ENCODE measurements at places on chromosomes 4 and X.
A peak's percentile ranks its signal among the peaks of the same experiment; 100 is the strongest.

- DNase-seq: no peak
Observed at GRCh38 chr4:78379040-78379439, 172.5 kb upstream of the ANXA3 start.

- no peak for DNase-seq
Observed at GRCh38 chrX:129606918-129607317, 47.8 kb downstream of the APLN start.

- no peak for DNase-seq
Observed at GRCh38 chr4:144597171-144597570, 48.8 kb upstream of the HHIP start.

DNA sequence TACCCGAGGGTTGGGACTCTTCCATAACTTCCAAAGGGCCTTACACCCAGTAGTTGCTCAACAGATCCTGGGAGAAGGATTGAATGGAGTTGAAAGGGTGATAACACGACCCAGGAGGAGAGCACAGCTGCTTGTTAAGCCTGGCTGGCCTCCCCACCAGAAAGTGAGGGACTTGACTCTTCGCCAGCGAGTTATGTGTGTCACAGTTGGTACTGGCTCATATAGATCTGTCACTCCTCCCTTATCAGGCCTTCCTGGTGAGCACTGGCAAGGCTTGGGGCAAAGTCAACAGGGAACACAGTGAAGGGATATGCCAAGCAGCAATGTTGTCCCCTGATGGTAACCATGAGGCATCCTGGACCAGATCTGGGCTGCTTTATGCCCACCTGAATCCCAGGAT is 35.8 kb downstream of the APLN start:
- DNase-seq: no peak

DNA sequence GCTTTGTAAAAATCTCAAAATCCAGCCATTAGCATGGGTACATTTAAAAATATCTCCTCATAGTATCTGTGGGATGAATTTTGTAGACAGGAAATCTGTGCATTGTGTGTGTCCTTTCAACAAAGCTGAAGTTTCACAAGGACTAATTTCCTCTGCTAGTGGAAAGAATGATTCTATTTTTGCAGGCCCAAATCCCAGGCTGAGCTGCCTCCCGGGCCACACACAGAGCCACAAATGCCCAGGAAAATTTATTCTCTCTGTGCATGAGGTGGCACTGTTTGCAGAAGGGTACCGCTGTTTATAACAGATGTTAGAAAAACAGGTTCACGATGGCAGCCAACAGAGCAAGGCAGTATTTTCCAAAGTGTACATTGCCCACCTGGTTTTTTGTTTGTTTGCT is 11.0 kb upstream of the VCX3B start:
- no peak for DNase-seq

- no peak for DNase-seq
Observed at GRCh38 chr4:90130076-90130475, 2.9 kb downstream of the CCSER1 start.

DNA sequence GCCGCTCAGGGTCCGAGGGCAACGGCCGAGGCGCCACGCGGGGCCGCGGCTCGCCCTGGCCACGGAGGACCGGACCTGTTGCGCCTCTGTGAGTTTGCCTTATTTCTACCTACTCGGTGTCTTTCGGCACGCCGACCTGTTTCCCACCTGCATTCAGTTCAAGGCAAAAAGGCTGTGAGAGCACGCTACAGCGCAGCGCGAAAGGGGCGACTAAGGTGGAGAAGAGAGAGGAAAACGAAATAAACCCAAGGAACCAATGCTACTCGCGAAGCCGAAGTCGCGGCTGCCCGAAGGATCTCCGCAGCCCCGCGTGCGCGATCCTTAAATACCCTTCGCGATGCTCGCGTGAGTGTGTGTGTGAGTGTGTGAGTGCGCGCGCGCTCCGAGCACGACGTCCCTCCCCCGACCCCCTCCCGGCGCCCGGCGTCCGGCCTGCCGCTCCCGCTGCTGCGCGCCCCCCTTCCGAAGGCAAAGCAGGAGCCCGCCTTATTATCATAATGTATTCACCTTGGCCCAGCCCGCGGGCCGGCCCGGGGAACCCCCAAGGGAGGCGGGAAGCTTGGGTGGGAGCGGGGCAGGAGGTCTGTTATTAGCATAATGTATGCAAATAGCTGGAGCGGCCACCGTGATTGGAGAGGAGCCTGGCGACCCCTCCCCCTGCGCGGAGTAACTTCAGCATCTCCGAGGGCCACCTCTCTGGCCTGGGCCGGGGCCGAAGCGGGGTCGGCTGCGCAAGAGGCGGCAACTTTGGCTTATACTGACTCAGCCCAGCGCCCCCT is at the start of gene COL25A1:
Gene COL25A1, minus strand, starts transcription at position 298 of the 779 bp plus-strand sequence.
- peak; percentile 84 for DNase-seq

DNA sequence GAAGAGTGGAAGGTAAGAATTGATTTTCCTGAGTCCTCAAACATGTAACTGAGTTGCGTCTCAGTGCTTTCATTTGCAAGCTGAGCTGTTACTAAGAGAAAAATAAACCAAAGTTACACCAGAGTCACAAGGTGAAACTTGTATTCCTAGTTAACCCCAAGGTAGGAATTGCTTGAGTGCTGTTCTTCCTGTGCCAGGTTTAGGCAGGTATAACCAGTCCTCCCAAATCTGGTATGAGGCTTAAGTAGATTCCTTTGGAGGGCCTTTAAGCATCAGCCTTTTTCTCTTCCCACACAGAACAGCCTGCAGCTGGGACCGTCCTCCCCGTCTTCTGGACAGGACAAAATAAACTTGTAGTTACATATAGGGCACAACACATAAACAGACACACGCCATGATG is 2.3 kb upstream of the BTC start:
- no peak for DNase-seq

DNA sequence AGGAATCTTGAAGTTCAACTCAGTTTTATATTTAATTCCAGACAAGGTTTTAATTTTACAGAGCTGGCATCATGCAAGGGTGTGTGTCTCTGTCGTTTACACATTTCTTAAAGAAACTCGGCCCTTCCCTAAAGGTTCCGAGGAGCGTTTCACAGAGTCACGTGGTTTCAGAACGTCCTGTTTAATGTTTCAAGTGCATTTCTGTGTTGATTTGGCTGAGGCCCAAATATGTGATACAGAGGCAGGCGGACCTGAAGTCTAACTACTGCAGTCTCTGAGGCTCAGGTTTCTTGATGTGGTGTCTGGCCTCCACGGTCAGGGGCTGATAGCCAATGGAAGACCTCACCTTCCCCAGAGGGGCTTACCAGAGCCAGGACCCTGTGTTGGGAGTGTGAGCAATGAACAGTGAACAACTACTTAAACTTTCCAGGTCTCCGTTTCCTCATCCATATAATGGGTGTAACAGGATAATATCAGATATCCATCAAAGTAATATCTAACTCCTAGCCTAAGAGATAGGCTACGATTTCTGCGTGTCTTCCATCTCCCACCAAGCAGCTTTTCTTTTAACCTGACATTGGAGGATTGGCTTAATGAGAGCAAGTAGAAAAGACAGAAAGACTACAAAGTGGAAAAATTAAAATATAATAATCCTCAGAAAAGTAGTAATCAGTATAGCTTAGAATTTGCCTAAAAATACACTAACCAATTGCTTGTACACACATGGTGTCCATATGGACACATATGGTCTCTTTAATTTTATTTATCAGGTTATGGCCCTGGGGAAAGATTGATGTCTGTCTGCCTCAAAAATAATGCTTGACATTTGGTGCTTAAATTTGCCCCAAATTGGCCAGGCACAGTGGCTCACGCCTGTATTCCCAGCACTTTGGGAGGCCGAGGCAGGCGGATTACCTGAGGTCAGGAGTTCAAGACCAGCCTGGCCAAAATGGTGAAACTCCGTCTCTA is 50.0 kb upstream of the TRIM2 start:
- DNase-seq: no peak

DNA sequence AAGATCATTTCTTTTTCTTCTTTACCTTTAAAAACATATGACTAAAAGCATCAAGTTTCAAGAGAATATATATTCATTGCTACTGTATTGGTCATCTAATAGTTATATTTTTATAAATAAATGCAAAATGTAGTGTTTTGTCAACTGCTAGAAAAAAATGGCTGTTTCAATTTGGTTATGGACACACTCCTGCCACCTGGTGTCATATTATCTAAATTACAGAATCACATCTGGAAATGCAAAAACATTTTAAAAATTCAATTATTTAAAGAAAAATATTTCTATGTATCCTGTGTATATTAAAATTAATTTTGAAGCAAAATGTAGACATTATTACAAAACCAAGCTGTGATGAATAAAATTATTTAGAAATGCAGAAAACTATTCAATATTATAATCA is 329.4 kb upstream of the PCDH18 start:
- no peak for DNase-seq

GRCh38 chr4:82891707-82892466 is 934 bp upstream of the SEC31A start:
- no peak for DNase-seq

- DNase-seq: no peak
Observed at GRCh38 chr4:94356444-94356843, 13.8 kb upstream of the HPGDS start.

GRCh38 chrX:47430925-47431324 is 52.1 kb downstream of the ZNF41 start:
- DNase-seq: no peak

DNA sequence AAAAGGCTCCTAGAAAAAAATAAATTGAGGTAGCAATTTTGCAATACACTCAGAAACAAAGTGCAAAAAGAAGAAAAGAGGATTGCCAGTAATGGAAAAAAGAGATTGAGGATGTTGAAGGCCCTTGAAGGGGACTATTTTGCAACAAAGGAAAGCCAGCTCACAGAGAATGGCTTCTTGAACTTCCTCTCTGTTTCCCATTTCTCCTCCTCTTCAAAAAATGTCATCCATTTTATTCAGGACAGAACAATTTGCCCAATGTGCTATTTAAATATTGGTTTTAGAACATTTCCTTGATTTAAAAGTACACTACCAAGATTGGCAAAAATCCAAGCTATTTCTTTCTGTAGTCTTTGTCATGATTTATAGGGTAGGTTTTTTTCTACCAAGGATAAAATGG is 60.2 kb downstream of the GASK1B start:
- no peak for DNase-seq

DNA sequence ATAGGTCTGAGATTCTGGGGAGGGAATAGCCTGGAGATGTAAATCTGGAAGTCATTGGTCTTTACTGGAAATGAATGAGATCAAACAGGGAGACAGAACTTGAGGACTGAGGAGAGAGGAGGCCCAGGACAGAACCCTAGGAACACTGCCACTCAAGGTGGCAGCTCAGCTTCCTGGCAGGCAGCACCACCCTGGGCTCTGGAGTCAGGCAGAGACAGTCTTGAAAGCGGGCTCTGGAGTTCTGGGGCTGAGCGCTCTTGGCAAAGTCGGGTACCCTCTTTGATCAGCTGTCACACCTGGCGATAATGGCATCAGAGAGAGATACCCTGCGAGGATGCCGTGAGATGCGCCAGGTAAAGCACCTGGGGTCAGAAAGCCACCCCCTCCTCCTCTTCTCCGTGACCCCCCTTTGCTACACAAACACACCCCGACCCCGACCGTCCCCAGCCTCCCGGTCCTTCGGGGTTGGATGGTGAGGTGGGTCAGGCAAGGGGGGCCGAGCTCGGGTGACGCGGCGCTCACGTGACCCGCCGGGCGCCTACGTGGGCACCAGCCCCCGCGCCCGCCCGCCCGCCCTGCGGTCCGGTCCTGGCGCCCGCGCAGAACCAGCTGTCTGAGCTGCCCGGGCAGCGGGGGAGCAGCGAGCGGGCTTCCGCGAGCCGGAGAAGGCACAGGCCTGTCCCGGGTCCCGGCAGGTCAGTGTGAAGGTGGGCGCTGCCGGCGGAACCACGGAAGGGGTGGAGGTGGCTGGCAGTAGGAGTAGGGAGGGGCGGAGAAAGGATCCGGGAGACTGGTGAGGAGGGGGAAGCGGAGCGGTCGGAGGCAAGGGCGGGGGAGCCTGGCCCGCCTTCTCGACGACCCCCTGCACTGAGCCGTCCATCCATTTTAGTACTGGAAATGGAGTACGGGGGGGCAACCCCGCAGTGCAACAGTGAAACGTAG is at the start of gene TCEAL3:
Gene TCEAL3, plus strand, starts transcription at position 600 of the 942 bp plus-strand sequence. CDS start 1,102 bp downstream, outside the sequence.
- DNase-seq: no peak

GRCh38 chrX:22534643-22535042 is 261.9 kb downstream of the CBLL2 start:
- DNase-seq: no peak

GRCh38 chr4:56247646-56248045 is 139.6 kb downstream of the AASDH start:
- DNase-seq: no peak

DNA sequence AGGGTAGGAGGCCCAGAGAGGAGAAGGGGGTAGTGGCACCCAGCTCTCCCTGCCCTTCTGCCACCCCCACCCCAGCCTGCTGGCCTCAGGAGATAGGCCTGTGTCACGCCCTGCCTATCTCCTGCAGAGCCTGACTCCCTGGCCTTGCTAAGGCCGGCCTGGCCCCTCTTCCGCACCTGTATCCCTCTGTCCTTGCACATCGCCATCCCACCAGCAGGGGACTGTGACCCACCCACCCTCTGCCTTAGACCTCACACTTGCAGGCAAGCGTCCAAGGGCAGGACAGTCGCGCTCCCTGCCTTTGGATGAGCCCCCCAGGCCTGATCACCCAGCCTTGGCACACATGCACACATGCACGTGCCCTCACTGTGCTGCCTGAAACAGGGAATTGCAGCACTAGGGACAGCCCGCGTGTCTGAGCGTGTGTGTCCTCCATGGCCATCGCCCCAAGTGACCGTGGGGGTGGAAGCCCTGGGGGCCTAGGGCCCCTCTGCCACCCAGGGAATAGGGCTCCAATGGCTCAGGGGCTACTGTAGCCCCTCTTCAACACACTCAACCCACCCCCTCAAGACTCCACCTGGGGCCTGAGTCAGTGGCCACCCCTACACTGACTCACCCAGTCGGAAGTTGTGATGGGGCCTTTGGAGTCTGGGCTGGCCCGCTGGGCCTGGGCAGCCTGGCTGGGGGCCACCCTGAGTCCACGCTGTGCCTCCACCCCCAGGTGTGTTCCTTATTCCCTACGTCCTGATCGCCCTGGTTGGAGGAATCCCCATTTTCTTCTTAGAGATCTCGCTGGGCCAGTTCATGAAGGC is 2.1 kb downstream of the SLC6A8 start:
- no peak for DNase-seq

- no peak for DNase-seq
Observed at GRCh38 chrX:39550795-39551361, 546.9 kb downstream of the BCOR start.

DNA sequence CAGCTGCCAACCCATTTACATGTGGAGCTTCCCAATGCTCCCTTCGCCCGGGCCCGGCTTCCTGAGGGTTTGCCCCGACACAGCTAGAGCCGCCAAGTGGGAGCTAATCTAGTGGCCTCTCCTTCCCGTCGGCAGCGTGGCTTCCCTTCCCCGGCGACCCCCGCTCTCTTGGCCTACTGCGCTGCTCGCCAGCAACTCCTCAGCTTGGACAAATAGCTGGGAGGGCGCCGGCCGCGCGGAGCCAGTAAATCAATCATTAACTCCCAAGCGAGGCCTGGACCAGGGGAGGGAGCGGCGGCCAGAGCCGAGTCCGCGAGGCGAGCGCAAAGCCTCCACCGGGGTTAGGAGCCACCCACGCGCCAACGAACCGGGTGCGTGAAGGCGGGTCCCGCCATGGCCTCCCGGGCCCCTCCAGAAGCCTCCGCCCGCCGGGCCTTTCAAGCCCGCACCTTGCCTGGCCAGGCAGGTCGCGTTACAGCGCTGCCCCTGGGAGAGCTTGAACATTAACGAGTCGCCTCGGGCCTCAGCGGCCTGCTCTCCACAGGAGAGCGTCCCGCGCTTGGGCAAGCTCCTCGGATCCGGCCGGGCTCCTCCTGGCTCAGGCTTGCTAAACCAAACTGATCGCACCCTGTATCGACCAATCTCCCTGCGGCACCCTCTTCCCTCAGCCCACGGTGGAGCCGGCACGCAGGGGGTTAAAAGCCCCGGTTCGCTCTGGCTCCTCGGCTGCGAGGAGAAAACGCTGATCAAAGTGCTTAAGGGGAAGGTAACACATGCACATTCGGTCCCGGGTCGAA is 10.6 kb upstream of the BCOR start:
- DNase-seq: no peak

Data from iPS DF 19.7 (cell line).